ENCODE measurements at places on chromosomes 12 and 14.

DNA sequence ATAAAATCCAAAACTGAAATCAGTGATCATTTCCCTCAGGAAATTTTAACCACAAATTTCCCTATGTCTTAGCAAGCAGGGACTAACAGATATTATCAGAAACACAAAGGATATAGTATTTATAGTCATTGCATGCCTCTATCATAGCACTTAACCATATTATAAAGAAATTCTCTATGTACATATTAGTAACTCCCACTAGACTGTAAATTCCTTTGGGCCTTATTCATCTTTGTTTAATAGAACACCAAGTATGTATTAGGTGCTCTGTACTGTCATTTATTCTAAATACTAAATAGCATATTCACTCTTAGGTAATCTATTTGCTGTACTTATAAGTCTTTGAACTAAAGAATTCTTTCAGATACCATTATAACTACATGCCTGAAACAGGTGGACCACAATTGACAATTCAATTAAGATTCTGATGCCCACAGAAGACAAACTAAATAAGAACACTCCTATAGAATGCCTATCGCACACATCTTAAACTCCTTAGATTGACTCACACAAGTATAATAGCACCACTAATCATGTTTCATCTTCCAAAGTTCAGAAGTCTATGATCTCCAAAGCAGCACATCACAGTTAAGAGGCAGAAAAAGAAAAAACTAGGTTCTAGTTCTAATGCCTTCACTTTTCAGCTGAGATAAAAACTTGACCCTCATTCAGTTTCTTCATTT, 134.1 kb downstream of the FSCB start:
- DNase-seq, result no peak

DNA sequence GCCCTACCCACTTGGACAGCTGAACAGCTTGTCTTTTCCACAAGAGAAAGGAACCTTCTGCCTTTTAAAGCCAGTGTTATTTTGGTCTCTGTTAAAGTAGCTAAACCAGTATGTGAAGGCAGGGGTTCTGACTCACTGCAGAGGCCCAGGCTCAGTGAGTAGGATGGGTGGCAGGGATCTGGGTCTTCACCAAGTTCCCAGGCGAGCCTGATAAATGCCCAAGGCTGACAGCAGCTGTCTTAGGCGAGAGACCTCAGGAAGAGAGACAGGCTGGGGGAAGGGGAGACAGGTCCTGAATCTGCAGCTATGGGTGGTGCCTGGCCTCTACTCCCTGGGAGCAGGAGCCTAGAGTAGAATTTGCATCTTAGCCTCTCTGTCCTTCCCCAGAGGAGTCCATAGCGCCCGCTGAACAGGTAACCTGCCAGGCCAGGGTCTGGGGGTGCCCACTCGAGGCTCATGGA, 18.1 kb upstream of the KIF26A start:
- DNase-seq, result no peak

DNA sequence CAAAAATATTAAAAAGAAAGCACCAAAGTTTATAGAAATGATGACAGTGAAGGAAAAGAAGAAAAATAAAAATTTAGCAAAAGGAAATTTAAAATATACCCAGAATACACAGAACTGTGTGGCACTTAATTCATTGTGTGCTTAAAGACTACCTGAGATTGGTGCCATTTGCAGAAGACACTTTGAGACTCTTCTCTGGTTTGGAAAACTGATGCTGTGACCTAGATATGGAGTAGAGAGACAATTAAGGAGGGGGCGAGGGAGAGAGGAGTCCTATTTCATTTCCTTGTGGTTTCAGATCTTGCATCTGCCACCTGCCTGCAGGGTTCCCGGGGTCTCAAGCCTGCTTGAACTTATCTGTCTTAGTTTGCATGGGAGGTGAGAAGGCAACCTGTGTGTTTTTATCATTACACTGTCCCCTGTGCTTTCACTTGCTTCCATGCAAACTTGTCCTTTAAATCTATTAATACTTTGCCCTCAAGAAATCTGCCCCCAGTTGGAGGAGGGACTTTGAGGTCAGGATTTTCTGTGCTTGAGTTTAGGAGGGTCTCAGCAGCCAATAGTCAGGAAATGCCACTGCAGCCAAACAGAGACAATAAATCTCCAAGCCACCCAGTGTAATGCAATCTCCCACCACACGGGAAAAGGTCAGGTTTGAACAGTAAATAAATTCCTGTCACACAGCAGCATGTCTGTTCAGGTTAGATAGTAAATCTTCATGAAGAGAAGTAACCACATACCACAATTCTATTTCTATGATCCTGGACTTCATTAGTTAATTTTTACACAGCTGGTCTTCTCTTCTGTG, 119.4 kb downstream of the CAND1 start:
- DNase-seq, result no peak

DNA sequence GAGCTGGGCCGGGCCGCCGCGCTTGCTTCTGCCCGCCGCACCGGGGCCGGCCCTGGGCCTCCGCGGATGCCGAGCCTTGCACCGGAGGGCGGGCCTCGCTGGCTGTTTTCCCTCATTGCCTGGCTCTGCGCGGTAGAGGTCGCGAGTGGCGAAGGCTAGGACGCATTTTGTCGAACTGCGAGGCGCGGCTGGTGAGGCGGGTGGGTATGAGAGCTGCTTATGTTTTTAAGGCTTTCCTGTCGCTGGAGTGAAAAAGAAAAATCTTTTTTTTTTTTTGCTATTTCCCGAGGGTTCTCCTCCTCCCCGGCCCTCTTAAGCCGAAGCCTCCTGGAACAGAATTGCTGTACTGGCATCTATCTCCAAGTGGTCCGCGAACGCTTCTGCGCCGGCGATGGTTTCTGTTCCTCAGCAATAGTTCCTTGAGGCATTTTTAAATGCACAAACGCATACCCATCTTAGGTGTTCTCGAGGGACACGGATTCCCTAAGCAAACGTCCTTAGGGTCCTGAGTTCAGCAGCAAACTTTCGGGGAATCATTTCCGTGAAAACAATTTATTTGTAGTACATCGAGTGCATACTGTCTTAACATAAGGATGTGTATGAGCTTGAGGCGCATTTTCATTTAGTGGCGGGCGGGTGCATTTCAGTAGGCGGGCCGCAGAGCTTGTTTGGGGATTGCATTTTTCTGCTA, 631 bp downstream of the RESF1 start:
- peak; percentile 53 for DNase-seq

DNA sequence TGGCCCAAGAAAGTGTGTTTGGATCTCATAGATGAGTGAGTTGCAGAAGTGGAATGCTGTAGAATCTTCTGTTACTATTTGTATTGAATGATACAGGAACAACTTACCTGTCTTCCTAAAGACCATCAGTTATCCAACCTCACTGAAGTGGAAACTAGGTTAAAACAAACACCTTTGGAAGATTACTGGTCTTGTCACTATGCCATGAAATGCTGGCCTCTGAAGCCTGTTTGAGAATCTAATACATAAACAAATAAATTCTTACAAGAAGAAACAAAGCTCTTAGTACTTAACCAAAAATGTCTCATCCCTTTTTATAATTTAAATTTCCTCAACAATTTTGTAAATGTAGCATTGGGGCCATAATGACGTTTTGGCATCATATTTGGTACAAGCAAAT, 155.2 kb downstream of the FBXL14 start:
- no peak for DNase-seq

DNA sequence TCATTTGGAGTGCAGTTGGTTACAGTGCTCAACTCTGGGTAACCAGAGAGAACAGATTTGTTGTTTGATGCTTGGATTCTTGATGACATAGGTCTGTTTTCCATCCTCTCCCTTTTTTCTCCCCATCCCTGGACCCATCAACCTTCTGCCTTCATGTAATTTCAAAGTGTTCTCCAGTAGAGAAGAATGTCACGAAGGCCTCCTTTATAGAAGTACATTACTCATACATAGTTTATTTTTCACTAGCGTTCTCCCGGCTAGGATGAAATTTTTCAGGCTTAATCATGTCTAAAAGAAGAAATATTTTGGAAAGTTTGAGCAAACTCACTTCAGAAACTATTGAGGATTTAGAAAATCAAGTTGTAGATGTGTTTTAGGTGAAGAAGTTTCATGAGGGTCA, 20.9 kb upstream of the APPL2 start:
- DNase-seq, result no peak

DNA sequence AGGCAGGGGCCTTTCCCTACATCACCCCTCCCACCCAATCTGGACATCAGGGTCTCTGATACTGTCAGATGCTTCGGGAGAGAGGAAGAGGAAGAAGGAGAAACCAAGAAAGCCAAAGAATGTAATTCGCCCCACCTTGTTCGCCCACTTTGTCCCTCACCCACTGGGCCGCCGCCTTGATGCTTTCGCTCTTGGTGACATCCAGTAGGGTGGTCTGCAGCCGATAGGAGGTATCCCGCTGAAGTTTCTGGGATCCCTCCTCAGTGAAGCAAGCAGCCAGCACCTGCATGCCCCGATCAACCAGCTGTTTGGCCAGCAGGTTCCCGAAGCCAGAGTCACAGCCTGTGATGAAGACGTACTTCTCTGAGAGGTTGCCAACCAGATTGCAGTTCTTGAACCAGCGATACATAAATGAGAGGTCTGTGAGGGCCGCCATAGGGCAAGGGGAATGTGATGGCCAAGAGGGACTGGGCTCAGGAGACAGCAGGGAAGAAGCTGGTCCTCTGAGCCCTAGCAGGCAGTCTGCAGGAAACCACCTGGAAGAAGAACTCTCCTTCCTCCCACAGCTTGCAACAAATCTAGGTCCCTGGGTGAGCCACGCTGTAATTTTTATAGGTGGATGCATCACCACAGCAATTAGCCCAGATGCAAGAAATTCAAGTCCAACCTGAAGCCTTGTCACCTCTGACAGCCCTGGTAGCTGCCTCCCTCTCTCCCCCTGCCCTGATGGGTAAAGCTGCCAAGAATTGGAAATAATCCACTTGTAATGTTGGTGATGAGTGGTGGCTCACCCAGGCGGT, at the start of gene SDR9C7:
Gene SDR9C7 (minus strand): TSS at position 583 of the 800 bp plus-strand sequence. CDS start 147 bp downstream, at position 436.
- no peak for DNase-seq

DNA sequence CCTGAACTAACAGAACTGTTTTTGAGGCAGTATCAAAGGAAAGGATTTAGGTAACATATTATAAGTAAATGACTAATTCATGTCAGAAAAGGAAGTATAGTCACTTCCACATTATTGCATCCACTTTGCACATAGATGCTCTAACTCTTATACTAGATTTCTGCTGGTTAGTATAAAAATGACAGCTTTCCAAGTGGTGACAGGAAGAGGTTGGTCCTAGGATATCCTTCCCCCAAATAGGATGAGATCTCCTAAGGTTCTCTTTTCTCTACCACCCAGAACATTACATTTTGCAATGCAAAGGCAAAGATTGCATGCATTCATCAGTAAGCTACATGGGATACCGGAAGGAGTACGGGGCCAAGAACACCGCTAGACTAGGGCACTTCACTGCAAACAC, 15.2 kb downstream of the DAD1 start:
- no peak for DNase-seq

GRCh38 chr12:54383041-54383609, 1.4 kb downstream of the ZNF385A start:
- DNase-seq, result no peak

GRCh38 chr14:98754343-98755020, 517.5 kb downstream of the BCL11B start:
- DNase-seq, result no peak

DNA sequence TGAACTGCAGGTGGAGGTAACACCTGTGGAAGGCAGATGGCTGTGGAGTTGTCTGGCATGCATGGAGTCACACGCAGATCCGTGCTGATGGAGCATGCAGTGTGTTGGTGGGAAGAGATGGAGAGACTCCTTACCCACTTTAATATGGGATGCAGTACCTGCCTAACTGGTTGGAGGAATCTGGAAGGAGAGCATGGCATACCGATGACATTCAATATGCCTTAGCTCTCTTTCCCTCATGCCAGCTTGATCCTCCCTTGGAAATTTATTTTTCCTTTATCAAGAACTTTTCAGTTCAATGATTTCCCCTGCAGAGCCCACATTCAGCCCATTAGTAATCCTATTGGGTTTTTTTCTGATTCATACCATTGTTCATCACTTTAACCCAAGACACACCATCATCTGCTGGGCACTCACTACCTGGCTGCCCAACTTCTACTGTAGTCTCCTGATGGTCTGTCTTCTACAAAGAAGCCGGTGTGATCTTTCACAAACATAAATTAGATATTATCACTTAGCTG, 25.9 kb upstream of the NR2C1 start:
- DNase-seq, result no peak

DNA sequence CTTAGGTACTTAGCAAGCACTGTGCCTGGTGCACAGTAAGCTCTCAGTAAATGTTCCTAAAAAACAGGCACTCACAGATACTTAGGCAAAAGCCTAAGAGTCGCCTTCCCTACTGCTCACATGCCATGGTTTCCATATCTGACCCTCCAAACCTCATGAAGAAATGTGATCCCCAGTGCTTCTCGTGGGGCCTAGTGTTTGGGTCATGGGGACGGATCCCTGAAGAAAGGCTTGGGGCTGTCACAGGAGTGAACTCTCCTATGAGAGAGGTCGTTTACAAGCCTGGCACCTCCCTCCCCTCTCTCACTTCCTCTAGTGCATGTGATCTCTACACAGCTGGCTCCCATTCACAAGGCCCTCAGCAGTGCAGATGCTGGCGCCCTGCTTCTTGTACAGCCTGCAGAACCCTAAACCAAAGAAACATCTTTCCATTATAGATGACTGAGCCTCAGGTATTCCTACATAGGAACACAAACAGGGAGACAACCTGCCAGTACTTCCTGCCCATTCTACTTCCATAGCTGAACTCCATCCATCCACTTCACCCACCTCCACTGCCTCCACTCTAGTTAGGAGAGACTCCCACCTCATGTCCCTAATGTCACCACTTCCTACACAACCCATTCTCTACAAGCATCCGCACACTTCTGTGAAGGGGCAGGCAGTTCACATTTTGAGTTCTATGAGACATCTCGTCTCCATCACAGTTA, 2.9 kb downstream of the SLC15A4 start:
- peak; percentile 36 for DNase-seq

DNA sequence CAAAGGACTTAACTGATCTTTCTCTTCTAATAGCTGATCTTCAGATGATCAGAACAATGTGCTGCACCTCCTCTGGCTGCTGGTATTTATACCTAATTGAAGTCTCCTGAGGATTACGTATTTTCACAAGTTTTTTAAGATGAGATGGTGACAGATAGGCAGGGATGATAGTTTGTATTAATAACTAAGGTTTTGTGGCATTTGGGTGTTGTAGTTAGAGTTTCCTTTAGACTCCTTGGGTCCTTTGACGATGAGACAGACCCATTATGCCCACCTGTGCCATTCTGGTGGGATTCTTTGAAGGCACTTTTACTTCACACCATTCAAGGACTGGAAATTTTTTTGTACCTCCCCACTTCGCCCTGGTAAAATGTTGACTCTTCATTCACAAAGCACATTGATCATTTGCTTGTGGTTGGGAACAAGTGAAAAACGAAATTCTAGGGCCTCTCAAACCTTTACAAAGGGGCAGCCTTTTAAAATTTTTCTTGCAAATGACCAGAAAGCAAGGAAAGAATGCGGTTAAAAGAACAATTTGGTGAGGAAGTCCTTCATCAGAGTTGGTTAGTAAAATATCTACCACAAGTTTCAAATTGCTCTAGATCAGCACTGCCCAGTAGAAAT, at the start of gene IFNG:
Gene IFNG (minus strand): TSS at position 60 of the 624 bp plus-strand sequence. CDS start 125 bp downstream, outside the sequence.
- DNase-seq, result peak; percentile 77

- no peak for DNase-seq
These were observed 4.8 kb downstream of the MEG3 start for GRCh38 chr14:100830681-100831080.

All from CD4-positive, alpha-beta T cell treated with Interleukin-12 subunit alpha and Interleukin-12 subunit beta, for 1 hour (primary cell).